ENCODE measurements at places on chromosomes 1 and 21.

DNA sequence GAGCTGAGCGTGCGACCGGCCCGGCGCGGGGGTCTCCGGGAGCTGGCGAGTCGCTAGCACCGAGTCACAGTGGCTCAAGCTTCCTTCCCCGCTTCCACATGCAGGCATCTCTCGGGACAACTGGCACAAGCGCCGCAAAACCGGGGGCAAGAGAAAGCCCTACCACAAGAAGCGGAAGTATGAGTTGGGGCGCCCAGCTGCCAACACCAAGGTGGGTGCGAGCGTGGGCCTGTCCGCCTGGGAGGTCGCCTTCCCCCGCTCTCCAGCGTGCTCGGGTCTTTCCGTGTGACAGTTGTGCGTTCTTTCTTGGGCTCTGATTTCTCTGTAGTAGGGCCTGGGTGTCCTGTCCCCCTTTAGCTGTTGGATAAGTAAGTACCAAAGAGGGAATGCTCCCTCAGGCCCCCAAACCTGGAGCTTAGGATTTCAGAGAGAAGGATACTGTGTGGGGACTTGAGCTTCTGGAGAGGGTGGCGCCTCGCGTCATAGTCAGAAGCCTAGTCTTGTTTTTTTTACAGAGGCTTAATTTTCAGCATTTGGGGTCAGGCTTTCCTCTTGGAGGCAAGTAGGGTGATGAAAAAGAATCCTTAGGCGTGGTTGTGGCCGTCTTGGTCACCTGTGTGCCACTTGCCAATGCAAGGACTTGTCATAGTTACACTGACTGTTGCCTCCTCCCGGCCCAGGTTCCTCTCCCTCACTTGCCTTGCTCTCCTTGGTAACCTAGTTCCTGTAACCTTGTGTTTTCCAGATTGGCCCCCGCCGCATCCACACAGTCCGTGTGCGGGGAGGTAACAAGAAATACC, 790 bp downstream of the RPS8 start:
- no peak for DNase-seq

DNA sequence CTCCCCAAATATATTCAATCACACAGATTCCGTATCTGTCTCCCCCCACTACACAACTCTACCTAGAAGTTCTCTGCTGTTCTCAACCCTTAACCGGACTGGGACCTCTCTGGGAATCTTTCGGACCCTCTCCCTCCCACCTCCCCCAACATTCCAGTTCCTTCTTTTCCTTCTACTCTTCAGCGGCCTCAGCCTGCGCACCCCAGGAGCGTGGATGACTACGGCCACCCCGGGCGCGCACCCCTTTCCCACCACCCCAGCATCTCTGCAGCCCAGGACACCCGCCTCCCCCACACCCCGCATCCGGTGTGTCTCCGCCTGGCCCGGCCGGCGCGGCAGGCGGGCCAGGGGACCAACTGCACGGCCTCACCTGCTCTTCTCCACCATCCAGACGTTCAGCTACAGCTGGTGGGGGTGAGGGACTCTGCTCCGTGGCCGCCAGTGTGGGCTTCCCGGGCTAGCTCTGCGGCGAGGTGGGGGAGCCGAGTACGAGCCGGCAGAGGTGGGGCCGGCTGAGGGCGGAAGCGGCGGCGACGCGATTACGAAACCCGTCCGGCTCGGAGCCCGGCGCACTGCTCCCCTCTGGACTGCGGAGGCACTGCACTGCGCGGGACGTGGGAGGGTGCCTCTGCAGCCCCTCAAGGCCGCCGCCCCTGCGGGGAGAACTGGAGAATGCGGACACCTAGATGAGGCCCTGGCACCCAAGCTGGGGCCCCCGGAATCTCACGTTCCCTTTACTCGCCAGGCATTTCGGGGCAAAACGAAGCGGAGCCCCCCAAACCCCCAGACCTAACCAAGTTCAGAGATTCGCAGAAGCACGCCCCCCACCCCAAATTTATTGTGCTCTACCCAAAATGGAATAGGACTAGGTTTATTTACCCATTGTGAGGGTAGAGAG, at the start of gene CDC42SE1:
CDC42SE1 (minus strand) TSS at position 514 of the 898 bp plus-strand sequence. CDS start 3,892 bp downstream, outside the sequence.
- DNase-seq = peak; percentile 94

DNA sequence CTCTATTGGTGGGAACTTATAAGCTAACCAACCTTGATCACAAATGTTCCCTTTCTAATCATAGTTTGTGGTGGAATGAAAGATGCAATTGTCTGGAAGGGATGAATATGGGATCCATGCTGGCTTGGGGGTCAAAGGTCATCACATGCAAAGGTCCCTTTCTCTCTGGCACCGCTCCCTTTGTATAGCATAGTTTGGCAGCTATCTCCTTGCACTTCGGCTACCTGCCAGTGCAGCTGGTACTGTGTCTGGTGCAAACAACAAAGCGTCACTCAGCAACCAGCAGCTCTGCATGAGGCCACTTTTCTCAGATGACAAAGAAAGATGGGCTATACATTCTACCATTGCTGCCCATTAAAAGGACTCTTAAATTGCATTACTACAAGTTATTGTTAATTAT, 188.2 kb upstream of the NFIA start:
- no peak for DNase-seq

GRCh38 chr1:55427606-55428005, 212.4 kb upstream of the USP24 start:
- DNase-seq = no peak

DNA sequence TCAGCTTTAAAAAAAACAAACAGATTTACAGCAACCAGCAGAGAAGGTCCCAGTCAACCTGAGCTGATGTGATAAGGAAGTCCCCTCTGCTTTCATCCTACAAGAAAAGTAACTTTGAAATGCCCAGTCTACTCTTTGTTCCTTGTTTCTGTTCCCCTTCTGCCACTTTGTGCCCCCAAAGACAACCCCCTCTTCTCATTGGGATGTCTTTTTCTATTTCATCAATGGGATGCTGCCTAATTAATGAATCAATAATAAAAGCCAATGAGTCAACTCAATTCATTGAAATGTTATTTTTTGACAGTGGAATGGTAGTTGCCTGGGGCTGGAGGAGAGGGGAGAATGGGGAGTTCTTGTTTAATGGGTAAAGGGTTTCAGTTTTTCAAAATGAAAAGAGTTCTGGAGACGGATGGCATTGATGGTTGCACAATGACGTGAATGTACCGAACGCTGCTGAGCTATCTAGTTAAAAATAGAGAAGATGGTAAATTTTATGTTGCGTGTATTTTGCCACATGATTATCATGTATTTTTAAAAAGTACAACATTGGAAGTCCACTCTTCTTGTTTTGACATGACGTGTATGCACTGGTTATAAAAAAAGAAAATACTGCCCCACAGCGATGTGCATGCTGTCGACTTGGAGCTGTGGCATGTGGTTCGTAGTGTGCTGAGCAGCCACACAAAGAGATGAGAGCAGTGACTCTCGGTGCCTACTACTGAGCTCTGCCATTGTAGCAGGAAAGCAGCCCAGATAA, 22.4 kb upstream of the PADI2 start:
- no peak for DNase-seq

DNA sequence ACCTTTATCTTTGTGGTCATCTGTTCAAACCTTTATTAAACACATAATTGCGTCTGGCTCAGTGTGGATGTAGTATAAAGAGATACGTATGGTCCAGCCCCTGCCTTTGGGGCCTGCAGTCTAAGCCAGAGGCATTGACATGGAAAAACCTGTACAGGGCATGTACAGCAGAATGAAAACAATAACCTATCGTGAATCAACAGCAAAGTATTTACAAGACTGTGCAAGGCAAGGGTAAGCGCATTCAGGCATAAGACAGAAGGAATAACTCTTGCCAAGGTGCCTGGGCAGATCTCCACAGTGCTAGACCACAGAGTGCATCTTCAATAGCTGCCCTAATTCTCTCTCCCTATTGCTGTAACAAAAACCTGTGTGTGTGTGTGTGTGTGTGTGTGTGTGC, 35.5 kb downstream of the KIRREL1 start:
- DNase-seq = no peak

DNA sequence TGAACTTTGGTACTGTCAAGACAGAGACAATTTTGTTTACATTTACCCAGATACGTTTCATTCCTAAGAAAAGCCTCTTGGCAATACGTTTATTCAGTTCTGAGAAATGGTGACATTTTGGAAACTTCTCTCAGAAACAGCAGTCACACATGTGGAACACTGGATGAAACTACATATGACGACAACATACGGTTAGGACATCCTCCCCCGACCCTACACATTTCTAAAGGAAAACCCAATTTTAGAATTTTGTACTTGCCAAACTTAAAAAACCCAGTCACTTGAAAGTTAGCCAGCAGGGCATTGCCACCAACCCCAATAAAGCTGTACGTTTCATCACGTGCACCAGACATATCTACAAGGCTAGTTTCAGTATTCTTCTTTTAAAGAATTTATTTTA, 56.8 kb downstream of the ITGB3BP start:
- no peak for DNase-seq

GRCh38 chr1:85576642-85577418, 3.7 kb upstream of the CCN1 start:
- peak; percentile 91 for DNase-seq

DNA sequence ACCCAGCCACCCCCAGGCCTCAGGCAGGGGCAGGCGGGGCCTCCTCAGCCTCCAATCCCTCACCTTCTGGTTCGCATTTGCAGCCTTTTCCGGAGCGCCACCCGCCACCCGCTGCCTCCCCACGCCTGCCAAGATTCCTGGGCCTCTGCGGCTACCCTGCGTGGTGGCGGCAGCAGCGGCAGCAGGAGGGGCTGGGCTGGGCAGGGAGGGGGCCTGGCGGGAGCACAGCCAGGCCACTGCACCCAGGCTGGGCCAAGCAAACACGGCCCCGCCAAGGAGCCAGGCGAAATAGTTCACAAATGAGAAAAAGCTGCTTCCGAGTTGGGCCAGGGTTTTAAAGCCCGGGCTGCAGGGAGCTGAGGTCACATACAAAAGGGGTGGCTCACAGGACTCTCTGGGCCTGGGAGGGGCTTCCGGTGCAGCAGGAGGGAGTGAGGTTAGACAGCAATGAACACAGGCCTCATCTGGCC, 9.8 kb downstream of the COL8A2 start:
- no peak for DNase-seq

DNA sequence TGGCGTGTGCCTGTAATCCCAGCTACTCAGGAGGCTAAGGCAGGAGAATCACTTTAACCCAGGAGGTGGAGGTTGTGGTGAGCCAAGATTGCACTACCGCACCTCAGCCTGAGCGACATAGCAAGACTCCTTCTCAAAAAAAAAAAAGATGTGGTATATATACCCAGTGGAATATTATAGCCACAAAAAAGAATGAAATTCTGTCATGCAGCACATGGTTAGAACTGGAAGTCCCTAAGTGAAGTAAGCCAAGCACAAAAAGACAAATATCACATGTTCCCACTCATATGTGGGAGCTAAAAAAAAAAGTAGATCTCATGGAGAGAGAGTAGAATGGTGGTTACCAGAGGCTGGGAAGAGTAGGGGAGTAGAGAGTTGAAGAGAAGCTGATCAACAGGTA, 18.7 kb downstream of the PSMB4 start:
- no peak for DNase-seq

GRCh38 chr1:159869173-159869572, 6.7 kb upstream of the VSIG8 start:
- DNase-seq = no peak

- DNase-seq = no peak
These were observed 325.2 kb upstream of the POGK start for GRCh38 chr1:166514067-166514466.

- DNase-seq = no peak
These were observed 10.0 kb downstream of the MAP3K6 start for GRCh38 chr1:27356619-27357280.

DNA sequence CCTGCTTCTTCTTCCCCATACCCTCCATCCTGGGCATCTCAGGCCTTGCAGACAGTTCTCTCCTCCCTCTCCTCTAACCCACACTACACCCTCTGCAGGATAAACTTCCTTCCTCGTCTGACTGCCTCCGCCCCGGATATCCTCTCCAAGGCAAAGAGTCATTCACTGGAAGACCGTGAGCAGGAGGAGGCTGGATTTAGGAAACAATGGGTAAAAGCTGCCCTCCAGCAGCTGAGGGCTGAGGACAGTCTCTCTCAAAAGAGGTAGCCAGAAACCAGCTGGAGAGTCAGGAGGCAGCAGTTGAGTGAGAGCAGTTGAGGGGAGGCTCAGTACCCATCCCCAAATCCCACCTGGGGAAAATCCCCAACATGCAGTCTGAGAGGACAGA, 1.4 kb downstream of the CSRP1 start:
- DNase-seq = peak; percentile 42

DNA sequence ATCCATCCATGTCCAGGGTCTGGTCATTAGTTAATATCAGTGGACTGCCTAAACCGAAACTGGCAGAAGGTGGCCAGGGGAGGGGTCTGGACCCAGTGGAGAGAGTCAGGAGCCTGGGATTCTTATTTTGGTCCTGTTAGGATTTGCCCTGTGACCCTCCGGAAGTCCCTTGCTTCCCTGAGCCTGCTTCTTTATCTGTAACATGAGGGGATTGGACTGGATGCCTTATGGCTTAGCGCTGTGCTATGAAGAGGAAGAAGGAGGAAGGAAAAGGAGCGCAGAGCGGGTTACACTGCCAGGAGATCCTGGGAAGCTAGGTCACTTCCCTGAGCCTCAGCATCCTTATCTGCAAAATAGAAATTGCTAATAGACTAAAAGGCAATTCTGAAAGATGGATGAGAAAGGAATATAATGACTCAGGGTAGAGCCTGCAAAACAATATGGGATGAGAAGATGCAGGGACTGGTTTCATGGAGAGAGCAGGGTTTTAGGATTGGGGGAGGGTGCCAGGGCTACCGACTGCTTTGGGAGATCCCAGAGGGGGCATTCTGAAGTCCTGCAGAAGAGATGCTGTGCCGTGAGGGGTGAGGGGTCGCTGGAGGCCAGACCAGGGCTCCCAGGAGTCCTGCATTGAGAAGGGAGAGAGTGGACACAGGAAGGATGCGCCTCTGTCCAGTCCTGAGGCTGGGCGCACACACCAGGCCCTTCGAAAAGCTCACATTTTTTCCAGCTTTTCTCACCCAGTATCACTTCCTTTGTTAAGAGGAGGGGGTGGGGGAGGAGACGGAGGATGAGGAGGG, 460 bp upstream of the ADORA1 start:
- no peak for DNase-seq

- DNase-seq = no peak
These were observed 10.2 kb upstream of the CDC7 start for GRCh38 chr1:91490501-91490900.

- no peak for DNase-seq
These were observed 50.7 kb upstream of the SPOCD1 start for GRCh38 chr1:31866450-31867032.

DNA sequence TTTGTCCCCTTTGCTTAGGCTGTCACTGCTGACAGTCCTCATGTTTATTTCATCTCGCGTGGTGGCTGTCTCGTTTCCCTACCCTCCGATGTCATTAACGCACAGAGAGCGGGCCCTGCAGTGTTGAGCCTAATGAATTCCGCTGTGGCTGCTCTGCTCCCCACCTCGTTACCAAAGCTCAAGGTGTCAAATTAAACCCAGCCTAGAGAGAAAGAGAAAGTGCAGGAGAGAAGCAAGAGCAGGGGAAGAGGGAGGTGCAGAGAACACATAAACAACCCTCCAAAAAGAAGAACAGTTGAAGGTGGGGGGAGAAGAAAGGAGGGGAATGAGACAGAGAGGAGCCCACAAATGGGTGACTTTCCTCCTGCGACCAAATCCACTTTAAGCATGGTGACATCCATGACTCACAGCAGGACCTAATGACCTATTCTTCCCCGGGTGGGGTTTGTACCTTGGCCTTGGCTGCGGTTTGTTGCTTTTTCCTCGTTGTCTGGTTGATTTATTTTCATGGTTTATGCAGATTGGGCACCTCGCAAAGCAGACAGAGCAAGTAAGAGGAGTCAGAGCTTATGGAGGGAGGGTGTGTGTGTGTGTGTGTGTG, 92.5 kb downstream of the PBX1 start:
- peak; percentile 49 for DNase-seq

All from right kidney (tissue), 9 donors.